Chondrocyte (in vitro differentiated cells): ENCODE measurements at places on chromosomes 5 and 9. TPM values are rescaled to one million over a fixed set of nuclear protein-coding genes. Genes with fewer than 3 reads are reported as not detected.

- H3K27me3 ChIP-seq: no peaks in the 10 kb centered on the region
- H3K4me1 ChIP-seq: no peaks in the 10 kb centered on the region
- no peak overlapping the region for H3K27ac ChIP-seq
- H3K36me3 ChIP-seq: no peaks in the 10 kb centered on the region
Measured at GRCh38 chr5:144458216-144458615, 287.5 kb downstream of the KCTD16 start.

DNA sequence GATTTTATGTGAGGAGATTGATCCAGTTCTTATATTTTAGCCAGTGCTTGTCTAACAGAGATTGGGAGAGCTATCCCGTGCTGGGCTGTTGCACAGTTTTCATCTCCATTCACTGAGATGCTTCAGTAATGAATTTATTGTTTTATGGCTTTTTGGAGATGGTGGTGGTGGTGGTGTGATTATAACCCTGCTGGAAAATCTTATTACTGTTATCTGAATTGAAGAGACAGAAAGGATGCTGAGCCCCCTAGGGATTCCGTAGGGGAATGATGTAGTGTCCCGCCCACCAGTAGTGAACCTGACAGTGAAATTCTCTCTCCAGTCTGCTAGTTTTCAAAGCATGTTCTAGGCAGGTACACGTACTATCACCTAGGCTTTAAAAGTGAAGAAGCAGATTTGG lies 1.9 kb downstream of the RAI14 start:
- peaks cover 73% of the 10 kb centered on the region for H3K4me1 ChIP-seq
- H3K27me3 ChIP-seq: no peaks in the 10 kb centered on the region

DNA sequence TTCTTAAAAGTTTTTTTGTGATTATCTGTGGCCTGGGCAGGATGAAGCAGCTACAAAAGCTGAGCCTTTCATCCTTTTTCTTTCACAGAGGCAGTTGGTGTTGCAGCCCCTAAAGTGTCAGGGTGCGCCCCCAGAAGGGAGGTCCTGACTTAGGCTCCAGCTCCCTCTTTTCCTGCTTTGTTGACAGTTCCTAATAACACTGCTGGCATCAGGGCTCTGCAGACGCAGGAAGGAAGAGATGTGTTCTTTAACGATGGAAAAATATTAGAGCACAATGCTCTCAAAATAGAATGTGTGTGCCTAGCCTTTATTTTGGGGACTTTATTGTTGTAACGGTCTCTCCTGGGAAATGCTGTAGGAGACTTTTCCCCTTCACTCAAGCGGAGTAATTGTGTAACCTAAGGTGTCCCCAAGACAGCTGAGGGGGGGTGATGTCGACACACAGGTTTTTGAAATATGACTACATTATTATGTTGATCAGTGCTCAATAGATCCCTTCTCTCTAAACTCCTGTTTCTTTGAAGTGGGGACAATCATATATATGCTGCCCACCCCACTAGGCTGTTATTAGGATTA lies 135.6 kb downstream of the SEMA6A start:
- no peak overlapping the region for H3K27ac ChIP-seq

DNA sequence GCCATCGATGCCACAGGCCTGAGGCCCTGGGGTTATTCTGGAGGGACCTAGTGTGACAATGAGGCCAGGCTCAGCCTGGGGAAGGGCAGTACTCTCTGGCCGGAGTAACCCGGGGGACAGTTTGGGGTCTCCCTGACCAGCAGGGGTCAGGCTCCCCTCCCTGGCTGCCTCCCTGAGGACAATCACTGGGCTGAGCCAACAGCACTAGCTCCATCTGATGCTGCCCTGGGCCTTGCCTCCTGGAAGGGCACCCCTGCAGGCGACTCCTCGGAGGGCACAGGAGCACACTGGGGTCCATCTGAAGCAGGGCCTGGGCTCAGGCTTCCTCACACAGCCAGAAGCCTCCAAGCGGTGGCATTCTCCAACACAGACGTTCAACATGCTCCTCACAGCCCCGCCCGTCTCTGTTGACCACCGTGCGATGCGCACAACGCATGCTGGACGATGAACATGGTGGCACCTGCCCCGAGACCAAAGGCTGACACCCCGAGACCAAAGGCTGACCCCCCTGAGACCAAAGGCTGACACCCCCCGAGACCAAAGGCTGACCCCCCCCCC lies 68.3 kb downstream of the ADAMTS2 start:
- H3K27ac ChIP-seq: no peak overlapping the region
- H3K36me3 ChIP-seq: no peaks in the 10 kb centered on the region
- peak; percentile 81 for DNase-seq
- H3K4me1 ChIP-seq: peaks cover 49% of the 10 kb centered on the region
- no peaks in the 10 kb centered on the region for H3K27me3 ChIP-seq

DNA sequence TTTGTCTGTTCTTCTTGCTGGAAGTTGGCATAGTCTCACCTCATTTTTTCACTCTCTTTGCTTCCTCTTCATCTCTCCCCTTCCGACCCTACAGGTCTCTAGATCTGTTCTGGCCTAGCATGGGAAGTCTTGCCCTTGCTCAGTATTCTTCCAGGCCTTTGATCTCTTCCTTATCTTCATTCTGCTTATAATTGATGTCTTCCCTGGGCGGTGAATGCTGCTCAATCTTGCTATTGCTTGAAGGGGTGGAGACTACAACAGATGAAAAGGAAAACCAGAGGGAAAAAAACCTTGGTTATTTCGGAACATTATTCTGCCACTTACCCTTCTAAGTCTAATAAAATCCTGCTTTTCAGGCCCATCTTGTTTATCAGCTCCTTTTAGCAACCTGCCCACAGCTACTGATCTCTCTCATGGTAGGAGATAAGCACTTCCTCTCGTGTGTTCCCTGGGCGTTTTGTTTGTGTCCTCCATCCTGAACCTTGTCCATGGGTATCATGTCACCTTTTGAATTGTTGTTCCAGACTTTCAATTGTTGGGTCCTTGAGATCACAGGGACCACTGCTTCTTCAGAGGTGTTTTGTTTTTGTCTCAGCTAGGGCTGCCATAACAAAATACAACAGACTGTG lies 375.6 kb downstream of the ADGRV1 start:
- DNase-seq: no peak
- H3K36me3 ChIP-seq: no peaks in the 10 kb centered on the region
- H3K27me3 ChIP-seq: no peaks in the 10 kb centered on the region
- no peak overlapping the region for H3K4me3 ChIP-seq

DNA sequence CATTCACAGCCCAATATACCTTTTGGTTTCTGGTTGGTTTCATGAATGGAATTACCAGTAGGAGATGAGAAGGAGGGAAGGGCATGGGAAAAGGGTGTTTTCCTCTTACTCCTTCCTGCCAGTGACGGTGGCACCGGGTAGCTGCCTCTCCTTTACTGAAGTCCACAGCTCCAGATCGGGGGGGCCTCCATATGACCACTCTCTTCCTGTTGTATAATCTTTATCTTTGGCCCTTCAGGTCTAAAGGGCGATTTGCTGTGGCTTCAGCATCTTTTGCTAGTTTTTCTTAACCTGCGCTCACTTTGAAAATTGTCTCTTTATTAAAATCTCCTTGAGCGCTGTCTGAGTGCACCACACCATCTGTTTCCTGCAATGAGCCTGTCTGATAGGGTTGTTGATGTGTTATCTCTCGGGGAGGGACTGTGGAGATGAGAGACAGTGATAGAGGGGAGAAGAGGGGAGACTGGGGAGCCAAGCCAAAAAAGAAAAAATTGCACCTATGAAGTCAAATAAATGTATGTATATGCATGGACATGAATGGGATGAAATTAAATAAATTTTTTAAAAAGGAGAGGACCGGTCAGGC lies 449.3 kb upstream of the KLF4 start:
- H3K4me3 ChIP-seq: no peak overlapping the region
- no peaks in the 10 kb centered on the region for H3K36me3 ChIP-seq
- no peaks in the 10 kb centered on the region for H3K4me1 ChIP-seq

GRCh38 chr5:39608024-39608423 lies 183.2 kb upstream of the DAB2 start:
- no peaks in the 10 kb centered on the region for H3K27me3 ChIP-seq
- DNase-seq: no peak
- peaks cover 28% of the 10 kb centered on the region for H3K4me1 ChIP-seq
- H3K4me3 ChIP-seq: no peak overlapping the region
- no peak overlapping the region for H3K27ac ChIP-seq

DNA sequence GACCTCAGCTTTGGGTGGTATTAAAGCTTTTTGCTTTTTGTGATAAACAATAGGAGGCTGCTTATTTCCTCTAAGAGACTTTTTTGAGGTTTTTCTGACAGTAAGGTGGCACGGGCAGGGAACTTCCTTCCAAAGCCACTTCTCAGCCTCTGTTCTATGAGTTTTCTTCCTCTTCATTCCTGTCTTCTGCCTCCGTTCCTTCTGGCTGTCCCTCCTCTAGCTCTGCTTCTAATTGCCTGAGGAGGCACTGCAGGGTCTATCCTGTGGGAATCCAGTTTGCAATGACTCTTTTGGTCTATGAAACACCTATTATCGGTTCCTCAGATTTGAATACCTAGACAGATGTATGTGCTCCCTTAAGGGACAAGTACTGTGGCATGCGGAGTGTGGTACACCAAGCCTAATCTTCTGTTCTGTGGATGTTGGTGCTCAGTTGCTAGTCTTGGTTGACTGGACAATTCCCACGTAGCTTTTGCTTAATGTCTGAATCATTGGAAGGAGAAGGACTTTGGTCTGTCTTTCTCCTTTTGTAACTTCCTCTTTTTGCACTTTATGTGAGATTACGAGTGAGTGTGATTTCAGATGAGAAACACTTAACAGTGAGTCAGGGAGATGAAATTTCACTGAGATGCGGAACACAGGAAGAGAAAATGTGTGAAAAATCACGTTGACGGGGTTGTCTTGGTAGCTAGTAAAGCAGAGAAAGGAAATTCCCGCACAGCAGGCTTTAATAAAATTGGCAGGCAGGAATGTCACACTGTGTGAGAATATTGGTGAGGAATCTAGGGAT lies 305.2 kb downstream of the EFNA5 start:
- DNase-seq: no peak
- peak overlapping the region; percentile 95 for H3K27ac ChIP-seq
- peak overlapping the region; percentile 38 for H3K4me3 ChIP-seq
- peaks cover 18% of the 10 kb centered on the region for H3K4me1 ChIP-seq

DNA sequence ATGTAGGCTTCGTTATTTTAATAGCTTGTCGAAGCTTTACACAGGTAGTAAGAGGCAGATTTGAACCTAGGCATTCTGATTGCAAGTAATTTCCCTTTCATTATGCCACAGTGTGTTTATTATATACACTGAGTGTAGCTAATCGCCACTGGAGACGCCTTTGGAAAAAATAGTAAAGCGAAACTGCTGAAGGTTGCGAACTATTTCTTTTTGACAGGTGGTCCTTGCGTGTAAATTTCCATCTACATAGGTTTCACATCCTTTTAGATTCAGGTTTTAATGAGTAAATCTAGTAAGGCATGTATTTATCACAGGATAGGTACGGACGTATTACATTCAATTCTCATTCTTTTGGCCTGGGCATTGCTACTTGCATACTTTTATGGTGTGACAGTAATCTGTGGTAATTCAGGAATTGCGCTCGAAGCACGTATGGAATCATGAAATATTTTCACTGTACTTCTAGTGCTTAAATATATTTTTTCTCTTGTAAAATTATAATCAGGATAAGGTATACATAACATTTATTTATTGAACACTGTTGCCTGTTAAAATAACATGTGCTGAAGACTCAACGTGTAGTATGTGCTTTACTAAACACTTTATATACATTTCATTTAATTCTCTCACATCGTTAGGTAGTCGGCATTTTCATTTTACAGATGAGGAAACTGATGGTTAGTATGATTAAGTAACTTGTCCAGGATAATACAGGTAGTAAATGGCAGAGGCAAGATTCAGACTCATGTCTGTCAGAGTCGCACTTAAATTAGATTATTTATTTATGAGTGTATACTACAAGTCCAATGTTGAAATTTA lies 1.8 kb downstream of the MARCHF6 start:
- peaks cover 52% of the 10 kb centered on the region for H3K4me1 ChIP-seq
- no peaks in the 10 kb centered on the region for H3K27me3 ChIP-seq
- peak overlapping the region; percentile 97 for H3K4me3 ChIP-seq
- H3K27ac ChIP-seq: peak overlapping the region; percentile 99

- peak overlapping the region; percentile 86 for H3K4me3 ChIP-seq
- H3K4me1 ChIP-seq: peaks cover 40% of the 10 kb centered on the region
- no peaks in the 10 kb centered on the region for H3K27me3 ChIP-seq
- H3K36me3 ChIP-seq: peaks cover 3% of the 10 kb centered on the region
Measured at GRCh38 chr9:93452710-93453046, 703 bp downstream of the FAM120AOS start.

GRCh38 chr5:93240228-93240834 lies 340.7 kb downstream of the NR2F1-AS1 start:
- no peaks in the 10 kb centered on the region for H3K4me1 ChIP-seq
- no peak overlapping the region for H3K27ac ChIP-seq
- DNase-seq: no peak

- peaks cover 25% of the 10 kb centered on the region for H3K4me1 ChIP-seq
- H3K4me3 ChIP-seq: peak within 1 kb of the TSS; percentile 77
- H3K27ac ChIP-seq: no peak within 1 kb of the TSS
- H3K27me3 ChIP-seq: no peaks in the 10 kb centered on the region
- H3K36me3 ChIP-seq: no peaks in the 10 kb centered on the region
Measured at GRCh38 chr5:180353048-180353979, at the start of gene GFPT2. GFPT2 (minus strand) TSS chr5:180353336; CDS start chr5:180353217, 119 bp downstream.

- no peak overlapping the region for H3K27ac ChIP-seq
- no peaks in the 10 kb centered on the region for H3K27me3 ChIP-seq
- peaks cover 32% of the 10 kb centered on the region for H3K36me3 ChIP-seq
- H3K4me3 ChIP-seq: no peak overlapping the region
- DNase-seq: no peak
Measured at GRCh38 chr9:114039484-114039883, 38.6 kb downstream of the AMBP start.

DNA sequence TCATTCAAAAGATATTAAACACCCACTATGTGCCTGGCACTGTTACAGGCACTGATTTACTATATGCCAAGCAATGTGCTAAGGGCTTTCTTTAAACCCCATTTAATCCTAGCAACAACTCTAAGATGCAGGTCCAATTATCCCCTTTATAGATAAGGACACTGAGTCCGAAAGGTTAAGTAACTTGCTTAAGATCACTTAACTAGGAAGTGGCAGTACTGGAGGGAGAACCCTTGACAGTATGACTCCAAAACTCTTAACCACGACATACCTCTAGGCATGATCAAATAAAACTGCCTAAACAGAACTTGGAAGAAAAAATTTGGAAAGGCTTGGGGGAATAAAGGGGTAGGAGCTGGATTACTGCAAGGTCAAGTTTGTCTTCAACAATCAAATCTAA lies 1.7 kb downstream of the RAB14 start:
- H3K36me3 ChIP-seq: no peaks in the 10 kb centered on the region
- H3K27ac ChIP-seq: peak overlapping the region; percentile 89
- DNase-seq: no peak
- H3K4me3 ChIP-seq: peak overlapping the region; percentile 88
- H3K4me1 ChIP-seq: peaks cover 61% of the 10 kb centered on the region
- H3K27me3 ChIP-seq: no peaks in the 10 kb centered on the region

Gene PCDHGC4
- 0.72 to 1.8 TPM (median 1.1 TPM) in 3 replicates for total RNA-seq

Gene TAF11L5
- not detected in 3 replicates for total RNA-seq

Gene FOXD4L4
- not detected in 3 replicates for total RNA-seq

Gene PCDHA9
- 1.2 to 2.0 TPM (median 1.3 TPM) in 3 replicates for total RNA-seq

Gene ADAMTS13
- total RNA-seq: 5.5 to 9.5 TPM (median 5.7 TPM) in 3 replicates
